ENCODE measurements at places on chromosomes 6 and 20. TPM values are rescaled to one million over a fixed set of nuclear protein-coding genes. Genes with fewer than 3 reads are reported as not detected.
A peak's percentile ranks its signal among the peaks of the same experiment; 100 is the strongest.

DNA sequence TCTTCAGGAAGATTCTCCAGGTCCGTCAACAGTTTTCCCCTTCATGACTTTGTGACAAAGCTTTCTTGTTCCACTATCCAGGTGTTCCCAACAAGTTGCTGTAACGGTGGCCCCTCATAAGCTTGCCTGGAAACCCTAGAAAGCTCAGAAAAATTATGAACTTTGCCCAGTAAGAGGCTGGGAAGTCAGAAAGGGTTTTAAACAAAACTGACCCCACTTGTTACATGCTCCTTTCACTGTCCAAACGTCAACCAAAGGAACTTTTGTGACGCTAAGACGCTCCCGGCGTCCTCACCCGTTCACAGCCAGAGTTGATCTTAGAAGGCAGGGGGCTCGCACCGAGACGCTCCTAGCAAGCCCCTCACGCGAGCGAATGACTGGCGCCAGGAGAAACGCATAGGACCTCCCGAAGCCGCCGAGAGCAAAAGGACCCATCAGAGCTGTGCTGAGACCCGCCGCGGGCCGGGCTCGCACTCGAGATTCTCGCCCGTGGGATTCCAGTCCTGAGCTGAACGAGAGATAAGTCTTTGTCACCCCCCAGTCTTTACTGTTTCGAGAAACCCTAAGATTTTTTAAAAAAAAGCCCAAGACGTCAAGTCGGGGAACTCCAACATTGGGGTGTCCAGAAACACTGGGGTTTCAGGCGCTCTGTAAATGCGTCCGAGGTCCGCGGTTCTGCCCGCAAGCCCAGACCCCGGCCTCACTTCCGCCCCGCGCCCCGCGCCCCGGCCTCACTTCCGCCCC is 544 bp upstream of the ACAT2 start:
- DNase-seq: no peak

- no peak for DNase-seq
Measured at GRCh38 chr20:20207291-20207690, 155.0 kb downstream of the CFAP61 start.

DNA sequence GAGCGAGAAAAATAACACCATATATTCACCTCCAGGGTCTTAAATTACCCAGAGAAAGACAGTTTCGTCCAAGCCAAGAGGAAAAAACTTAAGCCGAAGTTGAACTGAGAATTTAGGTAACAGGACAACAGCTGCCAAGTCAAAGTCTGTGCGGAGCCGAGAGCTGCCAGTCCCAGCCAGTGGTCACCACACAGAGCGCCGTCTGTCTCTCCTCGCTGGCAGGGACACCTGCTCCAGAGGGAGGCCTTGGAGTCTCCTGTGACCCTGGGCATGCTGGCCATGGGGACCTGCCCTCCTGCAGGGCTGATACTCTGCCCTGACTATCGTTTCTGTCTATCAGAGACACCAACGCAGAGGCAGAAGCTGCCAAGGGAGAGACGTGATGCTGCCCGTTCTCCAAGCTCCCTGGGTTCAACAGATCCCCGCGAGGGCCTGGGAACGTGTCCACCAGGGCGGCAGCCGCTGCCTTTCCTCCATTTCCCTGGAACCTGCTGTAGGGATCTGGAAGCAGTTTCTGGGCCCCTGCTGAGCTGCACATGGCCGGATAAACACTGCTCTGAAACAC is 341.3 kb downstream of the SMOC2 start:
- DNase-seq: peak; percentile 43

DNA sequence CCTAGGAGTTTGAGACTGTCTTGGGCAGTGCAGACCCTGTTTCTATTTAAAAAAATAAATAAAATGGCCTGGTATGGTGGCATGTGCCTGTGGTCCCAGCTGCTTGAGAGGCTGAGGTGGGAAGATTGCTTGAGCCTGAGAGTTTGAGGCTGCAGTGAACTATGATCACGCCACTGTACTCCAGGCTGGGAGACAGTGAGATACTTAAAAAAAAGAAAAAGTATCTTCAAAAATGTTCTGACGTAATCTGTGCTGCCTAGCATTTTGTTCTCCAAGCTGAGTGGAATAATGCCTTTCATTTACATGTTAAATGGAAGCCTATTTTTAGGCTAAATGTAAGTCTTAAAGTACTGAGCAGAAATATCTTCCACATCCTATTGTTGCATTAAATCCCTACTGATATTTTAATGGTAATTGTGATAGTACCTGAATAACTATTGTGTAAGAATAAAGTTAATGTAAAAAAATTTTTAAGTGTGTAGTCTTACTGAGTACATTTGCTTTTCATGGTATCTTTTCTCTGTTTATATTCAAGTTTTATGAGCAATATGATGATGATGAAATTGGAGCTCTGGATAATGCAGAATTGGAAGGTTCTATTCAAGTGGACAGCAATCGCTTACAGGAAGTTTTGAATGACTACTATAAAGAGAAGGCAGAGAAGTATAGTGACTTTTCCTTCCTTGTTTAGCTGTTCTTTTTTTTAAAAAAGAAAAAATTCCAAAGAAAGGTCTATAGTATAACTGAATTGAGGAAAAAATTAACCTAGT is 4.2 kb upstream of the ZC2HC1B start:
- DNase-seq: no peak

DNA sequence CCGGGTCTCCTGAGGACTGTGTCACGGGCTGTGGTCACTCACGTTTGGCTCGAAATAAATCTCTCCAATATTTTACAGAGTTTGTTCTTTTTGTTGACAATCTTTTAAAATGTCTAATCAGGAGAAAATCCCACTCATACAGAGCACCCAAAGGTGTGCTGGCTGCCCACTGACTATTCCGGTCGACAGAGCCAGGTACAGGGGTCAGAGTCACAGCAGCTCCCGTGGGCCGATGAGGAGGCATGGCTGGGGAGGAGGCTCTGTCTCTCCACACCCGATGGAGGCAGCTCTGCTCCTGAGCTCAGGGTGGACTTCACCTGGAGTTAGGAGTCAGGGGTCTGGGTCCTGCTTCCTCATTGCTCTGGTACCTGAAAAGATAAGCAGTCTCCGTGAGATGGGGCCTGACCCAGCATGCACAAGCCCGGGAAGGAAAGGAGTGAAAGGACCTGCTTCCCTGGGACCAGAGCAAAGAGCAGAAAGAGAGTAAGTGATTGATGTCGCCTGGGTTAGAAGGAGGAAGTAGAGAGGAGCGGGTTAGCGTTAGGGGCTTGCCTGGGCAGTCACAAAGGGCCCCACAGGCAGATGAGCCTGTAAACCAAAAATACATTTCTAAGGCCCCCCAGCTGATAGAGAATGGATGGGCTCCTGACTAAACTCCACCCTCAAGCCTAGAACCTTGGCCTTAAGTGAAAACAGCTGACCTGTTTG is 53.5 kb upstream of the UNC93A start:
- DNase-seq: no peak

Gene SCUBE3
- total RNA-seq: 1.3 TPM

- no peak for DNase-seq
Measured at GRCh38 chr6:13261464-13261994, 66.8 kb downstream of the TBC1D7 start.

GRCh38 chr6:43935921-43936439 is 166.0 kb downstream of the VEGFA start:
- DNase-seq: no peak

Gene NOTCH4
- total RNA-seq: 10.6 TPM

Measured in tongue (tissue), 3 donors.